ENCODE measurements at places on chromosomes 3 and 15.
A peak's percentile ranks its signal among the peaks of the same experiment; 100 is the strongest.

GRCh38 chr3:61814674-61815073, 253.3 kb downstream of the PTPRG start:
- DNase-seq, result no peak

- no peak for DNase-seq
Observed at GRCh38 chr15:99010768-99011167, 3.2 kb upstream of the PGPEP1L start.

- no peak for DNase-seq
Observed at GRCh38 chr3:71225951-71226564, 357.5 kb downstream of the FOXP1 start.

- DNase-seq, result no peak
Observed at GRCh38 chr3:173993299-173993698, 595.8 kb downstream of the NLGN1 start.

GRCh38 chr3:14548321-14548729, 8.2 kb upstream of the GRIP2 start:
- DNase-seq, result no peak

DNA sequence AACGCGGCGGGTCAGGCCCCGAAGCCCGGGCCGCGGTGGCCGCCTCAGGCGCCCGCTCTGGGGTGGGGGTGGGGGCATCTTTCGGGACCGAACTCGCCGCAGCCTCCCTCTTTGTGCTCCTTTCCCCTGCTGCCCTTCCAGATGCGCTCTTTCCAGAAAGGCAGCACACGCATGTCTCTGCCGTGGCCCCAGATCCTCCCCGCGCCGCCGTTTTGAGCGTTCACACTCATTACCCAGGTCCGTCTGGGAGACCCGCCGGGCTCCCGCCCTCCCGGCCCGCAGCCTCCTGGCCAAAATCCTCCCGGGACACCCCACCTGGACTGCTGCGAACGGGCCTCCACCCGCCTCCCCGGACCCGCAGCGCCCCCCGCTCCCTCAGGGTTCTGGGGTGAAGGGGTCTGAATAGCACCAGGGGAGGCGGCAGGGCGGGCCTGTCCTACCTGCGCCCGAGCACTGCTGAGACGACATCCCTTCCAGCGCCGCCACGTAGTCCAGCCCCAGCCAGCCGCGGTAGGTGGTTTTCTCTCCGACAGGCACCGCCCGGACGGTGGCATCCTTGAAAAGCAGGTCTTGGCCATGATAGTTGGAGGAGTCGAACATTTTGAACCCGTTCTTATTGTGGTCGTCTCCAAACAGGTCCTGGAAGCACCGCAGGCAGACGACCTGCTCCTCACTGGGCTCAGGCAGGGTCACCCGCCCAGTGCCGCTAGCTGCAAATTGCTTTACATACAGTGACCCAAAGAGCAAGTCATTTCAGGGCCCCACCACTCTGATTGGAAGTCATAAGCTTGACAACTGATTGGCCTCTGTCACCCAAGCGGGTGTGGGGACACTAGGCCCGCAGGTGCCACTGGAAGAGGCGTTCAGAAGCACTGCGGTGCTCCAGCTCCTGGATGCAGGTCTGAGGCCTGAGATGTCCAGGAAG, 25.9 kb downstream of the MELTF start:
- no peak for DNase-seq

GRCh38 chr3:4493941-4494894, 1.1 kb downstream of the ITPR1 start:
- no peak for DNase-seq

GRCh38 chr3:117074826-117075225, 365.2 kb downstream of the TUSC7 start:
- no peak for DNase-seq

GRCh38 chr3:81550415-81550814, 211.0 kb downstream of the GBE1 start:
- DNase-seq, result peak; percentile 29

DNA sequence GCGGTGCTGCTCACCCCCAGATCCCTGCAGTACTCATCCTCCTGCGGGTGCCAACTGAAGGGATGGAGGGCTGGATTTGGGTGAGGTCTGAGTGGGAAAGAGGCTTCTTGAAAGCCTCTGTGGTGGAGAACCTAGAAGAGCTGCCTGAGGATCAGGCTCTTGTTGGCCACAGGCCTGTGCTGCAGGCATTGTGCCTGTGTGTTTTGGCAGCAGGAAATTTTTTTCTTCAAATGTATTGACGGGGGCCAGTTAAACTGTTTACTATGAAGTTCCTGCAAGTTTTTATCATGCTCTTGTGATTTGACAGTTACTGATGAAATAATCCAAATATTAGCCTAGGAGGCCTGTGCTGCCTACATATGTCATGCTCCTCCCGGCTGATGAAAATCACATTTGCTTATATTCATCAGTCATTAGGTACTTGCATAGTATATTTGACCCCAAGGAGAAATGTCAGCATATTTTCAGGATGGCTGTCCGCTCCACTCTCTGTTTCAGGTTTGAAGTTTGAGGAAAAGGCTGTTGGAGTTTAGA, 103.1 kb downstream of the THSD4 start:
- no peak for DNase-seq

DNA sequence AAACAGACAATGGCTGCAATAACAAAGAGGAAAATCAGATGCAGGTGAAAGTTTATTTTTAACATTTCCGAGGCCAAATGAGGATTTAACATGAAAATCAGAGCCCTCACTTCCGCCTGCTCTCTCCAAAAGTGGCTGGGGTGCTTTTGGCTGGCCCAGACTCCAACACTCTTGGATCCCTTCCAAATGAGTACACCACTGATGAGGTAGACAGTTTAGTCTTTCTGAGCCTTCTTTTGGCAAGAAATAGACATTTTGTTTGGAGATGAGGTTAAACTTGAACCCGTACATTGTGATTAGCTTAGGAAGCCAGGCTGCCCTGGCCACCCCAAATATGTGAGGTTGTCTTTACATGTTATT, 51.0 kb upstream of the TRA2B start:
- no peak for DNase-seq

DNA sequence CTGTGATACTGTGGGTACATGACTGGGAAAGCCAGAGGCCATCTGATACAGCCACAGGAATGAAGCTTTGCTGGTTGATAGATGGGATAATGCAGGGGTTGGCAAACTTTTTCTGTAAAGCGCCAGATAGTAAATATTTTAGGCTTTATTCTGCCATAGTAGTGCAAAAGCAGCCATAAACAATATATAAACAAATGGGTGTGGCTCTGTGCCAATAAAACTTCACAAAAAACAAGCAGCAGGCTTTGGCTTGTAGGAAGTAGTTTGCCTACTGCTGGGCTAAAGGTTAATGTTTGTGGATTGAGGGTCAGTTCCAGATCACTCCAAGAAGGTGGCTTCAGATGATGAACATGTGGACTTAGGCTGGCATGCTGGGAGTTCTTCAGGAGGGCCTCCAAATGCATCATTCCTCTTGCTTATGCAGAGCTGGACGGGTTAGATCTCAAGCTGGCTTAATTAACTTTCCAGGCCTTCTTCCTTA, 305.7 kb downstream of the RPLP1 start:
- DNase-seq, result no peak

GRCh38 chr3:189040656-189041335, 131.0 kb upstream of the TPRG1 start:
- no peak for DNase-seq

DNA sequence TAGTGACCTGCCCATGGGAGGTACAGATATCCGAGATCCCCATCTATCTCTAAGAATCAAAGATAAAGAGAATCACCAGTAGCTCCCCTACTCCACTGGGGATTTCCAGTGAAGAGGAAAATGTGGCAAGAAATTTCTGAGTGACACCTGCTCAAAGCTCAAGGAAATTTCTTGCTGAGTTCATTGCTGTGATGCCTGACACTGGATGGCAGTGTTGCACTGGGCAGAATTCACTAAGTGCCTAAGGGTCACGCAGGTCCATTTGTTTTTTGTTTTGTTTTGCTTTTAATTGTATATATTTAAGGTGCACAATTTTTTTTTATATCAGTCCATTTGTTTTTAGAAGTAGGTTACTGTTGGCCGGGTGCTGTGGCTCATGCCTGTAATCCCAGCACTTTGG, 109.5 kb upstream of the KCNAB1 start:
- no peak for DNase-seq

DNA sequence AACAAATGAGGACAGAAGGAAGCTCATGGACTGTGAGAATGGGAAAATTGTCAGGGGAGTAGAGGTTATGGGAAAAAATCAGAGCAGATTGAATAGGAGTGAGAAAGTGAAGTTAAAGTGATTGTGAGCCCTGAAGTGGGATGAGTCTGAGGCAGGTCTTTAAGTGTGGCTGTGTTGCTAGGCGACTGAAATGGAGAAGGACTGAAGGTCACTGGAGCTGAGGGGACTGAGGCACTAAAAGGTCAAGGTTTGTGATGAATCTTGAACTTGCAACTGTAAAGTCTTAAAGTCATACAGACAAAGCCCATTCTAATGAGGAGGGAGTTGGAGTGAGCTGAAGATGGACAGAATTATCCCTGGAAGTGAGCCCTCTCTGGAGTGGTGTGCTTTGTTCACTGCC, 518.9 kb downstream of the TUSC7 start:
- no peak for DNase-seq

- DNase-seq, result peak; percentile 49
Observed at GRCh38 chr3:42600958-42601675, 631 bp downstream of the NKTR start.

DNA sequence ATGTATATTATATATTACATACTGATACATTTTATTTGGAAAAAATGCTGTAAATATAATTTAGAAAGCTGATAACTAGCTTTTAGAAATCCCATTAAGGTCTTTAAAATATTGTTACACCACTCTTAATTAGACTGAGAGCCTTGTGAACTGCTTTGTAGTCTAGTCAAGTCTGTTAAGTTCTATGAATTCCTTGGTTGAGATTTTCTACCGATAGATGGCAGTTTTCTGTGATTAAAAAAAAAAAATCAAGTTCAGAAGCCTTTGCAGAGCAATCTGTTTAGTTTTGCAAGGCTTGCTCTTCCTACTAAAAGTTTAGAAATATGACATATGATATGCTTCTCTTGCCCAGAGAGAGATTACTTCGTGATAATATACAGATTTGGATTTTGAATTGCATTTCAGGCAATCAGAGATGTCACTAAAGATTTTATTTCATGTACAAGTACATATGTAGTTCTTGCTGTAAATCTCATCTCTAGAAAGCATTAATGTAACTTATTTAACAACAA, 60.4 kb upstream of the SLITRK3 start:
- DNase-seq, result no peak

GRCh38 chr3:65963787-65964677, 74.7 kb downstream of the MAGI1 start:
- DNase-seq, result peak; percentile 34

GRCh38 chr3:62954580-62954979, 79.4 kb upstream of the CADPS start:
- no peak for DNase-seq

GRCh38 chr3:11791339-11792200, 55.1 kb downstream of the TAMM41 start:
- DNase-seq, result no peak

- DNase-seq, result no peak
Observed at GRCh38 chr3:124526601-124527000, 203.7 kb upstream of the UMPS start.

DNA sequence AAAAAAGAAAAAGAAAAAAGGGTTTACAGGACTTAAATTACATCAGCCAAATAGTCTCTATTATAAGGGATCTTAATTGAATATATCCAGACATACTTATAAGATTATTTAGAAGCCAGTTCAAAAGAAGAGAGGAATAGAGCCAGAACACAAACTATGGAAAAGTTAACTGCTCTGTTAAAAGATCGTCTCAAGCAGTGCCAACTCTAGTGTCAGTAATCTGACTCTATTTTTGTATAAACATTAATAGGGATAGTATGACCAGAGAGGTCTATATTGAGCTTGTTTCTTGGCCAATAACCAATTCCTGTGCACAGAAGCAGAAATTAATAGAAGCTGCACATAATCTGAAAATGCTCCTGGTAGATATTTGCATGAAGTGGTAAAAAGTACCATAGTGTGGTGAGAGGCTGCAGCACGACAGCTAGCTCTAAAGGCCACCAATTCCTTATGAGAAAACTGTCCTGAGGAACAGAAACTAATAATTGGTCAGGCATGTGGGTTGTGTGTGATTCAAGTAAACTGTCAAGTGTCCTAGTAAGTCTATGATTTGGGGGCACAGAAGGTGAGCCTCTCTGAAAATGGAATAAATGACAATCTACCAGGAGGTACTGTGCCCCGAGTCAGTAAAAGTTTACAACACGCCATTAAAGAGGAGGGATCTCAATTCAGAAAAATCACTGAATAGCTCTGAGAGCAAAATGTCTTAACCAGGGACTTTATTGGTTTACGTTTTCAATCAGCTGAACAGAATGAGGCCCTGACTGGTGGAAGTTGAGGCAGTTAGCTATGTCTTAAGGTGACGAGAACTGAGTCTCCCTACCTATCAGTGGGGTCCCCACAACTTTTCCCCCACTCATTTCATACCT, 51.5 kb upstream of the NANOGP8 start:
- DNase-seq, result no peak

GRCh38 chr3:169666376-169667165, 3.1 kb upstream of the MECOM start:
- DNase-seq, result no peak

DNA sequence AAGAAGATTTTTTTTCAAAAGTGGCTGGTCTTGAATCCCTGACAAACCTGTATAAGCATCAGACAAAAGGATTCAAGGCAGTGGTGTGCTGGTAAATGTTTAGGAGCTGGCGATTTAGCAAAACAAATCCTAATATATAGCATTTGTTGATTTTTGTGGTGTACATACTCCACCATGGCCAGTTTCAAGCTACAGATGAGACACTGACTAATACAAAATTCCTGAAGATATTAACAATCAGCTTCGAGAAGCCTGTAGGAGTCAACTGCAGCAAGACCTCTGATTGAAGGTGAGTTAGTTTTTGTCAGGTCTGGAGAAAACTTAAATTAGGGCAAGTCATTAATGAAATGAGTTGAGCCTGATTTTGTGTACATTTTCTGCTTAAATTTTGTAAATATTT, 6.7 kb downstream of the STRIT1 start:
- no peak for DNase-seq

DNA sequence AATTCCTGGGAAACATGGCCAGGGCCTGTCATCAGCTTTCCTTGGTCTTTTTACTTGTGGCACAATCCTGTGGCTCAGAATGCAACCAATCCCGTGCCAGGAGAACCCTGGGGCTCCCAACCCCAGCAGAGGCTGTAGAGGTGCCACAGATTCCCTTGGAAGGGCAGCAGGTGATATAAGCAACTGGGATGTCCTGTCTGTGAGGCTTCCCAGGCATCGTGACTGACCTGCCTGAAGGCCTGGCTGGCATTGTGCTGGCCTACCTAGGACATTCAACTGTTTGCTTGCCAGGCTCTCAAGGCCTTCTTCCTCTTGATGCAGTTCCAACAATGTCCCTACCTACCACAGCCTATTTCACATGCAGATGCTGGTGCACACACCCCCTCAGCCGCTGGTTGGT, 72.2 kb upstream of the MEX3B start:
- DNase-seq, result no peak

- DNase-seq, result no peak
Observed at GRCh38 chr15:73564255-73564654, 68.9 kb downstream of the NPTN start.
